ENCODE measurements at places on chromosomes 5 and 9.

DNA sequence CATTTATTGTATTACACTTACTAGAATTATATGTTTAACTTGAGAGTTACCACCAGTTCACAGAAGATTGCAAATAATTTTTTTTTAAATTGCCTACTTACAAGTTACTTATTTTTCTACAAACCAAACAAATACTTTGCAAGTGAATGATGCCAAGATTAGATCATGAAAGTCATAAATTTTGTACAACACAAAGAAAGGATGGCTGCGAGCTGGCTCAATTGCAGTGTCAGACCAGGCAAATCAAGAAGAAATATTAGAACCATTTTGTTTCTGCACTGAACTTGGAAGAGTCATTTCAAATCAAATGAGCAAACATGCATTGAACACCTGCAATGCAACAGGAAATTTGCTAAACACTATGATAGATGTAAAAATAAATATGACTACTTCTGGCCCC, 97.3 kb downstream of the PLCXD3 start:
- DNase-seq, result no peak

GRCh38 chr5:31861601-31862000, 222.7 kb downstream of the PDZD2 start:
- DNase-seq, result no peak

DNA sequence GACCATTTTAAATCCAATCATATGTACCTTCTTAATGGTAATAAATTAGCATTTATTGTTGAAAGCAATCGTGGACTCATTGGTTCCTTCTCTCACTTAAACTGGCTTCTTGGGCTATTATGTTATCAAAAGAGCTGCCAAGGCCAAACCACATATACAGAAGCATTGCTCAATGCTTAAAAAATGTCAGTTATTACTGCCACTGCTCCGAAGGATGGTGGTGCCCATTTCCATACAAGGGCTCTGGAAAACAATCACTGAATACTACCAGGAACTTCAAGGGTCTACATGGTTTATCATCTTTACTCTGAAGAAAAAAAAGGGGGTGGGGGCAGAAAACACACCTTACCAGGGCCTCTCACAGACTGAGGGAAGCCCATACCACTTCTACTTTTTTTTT, 104.3 kb downstream of the GNAQ start:
- no peak for DNase-seq

- no peak for DNase-seq
Observed at GRCh38 chr9:33125461-33125860, 41.7 kb downstream of the B4GALT1 start.

GRCh38 chr9:113475992-113476391, 12.5 kb downstream of the RGS3 start:
- DNase-seq, result no peak

DNA sequence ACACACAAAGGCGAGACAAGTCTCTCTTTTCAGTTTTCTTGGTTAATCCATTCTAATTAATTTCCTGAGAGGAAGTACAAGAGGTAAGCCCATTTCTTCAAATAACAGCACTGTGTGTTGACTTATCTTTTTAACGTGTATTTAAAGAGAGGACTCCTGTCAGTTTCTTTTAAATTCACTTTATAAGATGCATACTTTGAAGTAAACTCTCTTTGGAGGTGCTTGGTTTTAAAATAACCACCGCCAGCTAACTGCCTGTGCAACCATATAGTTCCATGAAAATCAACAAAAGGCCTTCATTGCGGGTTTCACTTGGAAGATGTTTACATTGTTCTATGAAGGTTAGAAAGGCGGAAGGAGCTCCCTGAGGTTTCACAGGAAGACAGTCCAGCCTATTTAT, 13.1 kb upstream of the SERINC5 start:
- no peak for DNase-seq

DNA sequence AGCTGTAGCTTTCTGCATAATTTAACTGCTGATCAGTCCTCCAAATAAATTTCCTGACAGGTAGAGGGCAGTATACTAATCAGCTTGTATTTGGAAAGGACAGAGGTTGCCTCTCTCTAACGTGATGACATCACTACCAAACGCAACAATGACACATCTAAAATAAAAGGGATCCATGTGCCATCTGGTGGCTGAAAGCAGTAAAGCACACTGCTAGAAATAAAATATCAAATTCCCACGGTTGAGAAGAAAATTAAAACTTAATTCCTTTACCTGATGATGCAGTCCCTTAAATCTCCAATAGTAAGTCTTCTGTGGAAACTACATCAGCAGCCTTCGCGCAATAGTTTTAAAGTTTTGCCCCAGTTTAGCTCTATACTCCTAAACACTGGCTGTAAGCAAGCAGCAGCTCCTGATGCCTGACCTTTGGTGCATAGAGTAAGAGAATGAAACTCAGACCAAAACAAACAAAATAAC, 54.5 kb downstream of the DIAPH1 start:
- DNase-seq, result peak; percentile 57

- DNase-seq, result no peak
Observed at GRCh38 chr5:75048457-75048953, 3.9 kb downstream of the GCNT4 start.

DNA sequence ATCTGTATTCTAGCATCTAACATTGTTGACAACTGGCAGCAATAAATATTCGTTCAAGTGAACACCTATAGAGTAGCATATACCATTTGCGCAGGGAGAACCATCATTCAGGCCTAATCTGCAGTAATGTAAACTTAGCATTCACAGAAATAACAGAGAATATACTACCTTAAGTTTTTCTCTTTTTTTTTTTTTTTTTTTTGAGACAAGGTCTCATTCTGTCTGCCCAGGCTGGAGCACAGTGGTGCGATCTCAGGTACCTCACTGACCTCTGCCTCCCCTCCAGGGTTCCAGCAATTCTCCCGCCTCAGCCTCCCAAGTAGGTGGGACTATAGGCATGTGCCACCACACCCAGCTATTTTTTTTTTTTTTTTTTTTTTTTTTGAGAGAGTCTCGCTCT, 12.1 kb downstream of the UBAP2 start:
- no peak for DNase-seq

GRCh38 chr9:38445154-38446043, 21.1 kb upstream of the IGFBPL1 start:
- no peak for DNase-seq

- no peak for DNase-seq
Observed at GRCh38 chr5:43174586-43174985, 17.4 kb upstream of the NIM1K start.

GRCh38 chr9:19342947-19343346, 37.1 kb downstream of the RPS6 start:
- no peak for DNase-seq

DNA sequence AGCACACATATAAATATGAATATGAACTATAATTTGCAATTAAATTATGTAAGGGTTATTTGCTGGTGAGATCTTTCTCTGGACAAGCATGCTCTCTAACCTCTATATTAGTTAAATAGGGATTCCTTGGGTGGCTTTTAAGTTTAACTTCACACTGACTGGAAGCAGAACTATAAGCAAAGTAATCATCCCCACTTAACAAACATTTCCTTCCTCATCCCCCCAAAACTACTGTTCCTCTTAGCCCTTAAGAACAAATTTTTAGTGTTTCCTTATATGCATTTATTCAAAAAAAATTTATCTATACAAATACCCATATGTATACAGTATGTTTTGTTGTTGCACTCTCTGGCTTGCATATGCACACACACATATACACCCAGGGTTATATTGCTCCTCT, 512.1 kb upstream of the MEF2C start:
- no peak for DNase-seq

GRCh38 chr5:7869474-7870136, 657 bp downstream of the MTRR start:
- peak; percentile 50 for DNase-seq

- no peak for DNase-seq
Observed at GRCh38 chr9:114761523-114761922, 44.3 kb downstream of the TNFSF15 start.

GRCh38 chr9:90991953-90992352, 190.3 kb downstream of the SYK start:
- DNase-seq, result no peak

DNA sequence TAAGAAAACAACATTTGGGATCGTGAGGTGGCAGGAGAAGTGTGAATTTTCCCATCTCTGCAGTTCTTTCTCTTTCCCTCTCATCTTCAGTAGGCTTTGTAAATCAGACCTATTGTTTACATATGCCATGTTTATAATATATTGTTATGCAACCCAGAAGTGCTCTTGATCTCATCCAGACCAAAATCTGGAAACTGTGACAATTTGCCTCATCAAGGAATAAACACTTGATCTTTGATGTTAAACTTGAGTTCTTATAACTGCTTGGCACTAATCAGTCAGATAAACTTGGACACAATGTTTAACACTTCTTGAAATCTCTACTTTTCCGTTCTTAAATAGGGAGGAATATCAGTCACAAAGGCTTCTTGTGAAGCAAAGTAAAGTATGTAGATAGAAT, 384.7 kb downstream of the DMRT2 start:
- no peak for DNase-seq

- no peak for DNase-seq
Observed at GRCh38 chr5:80238097-80238496, 17.8 kb downstream of the SERINC5 start.

GRCh38 chr5:151895660-151896030, 29.0 kb downstream of the GLRA1 start:
- no peak for DNase-seq

- DNase-seq, result no peak
Observed at GRCh38 chr5:57841676-57842363, 359.2 kb upstream of the ACTBL2 start.

- DNase-seq, result peak; percentile 60
Observed at GRCh38 chr9:447230-448025, 232.8 kb downstream of the DOCK8 start.

DNA sequence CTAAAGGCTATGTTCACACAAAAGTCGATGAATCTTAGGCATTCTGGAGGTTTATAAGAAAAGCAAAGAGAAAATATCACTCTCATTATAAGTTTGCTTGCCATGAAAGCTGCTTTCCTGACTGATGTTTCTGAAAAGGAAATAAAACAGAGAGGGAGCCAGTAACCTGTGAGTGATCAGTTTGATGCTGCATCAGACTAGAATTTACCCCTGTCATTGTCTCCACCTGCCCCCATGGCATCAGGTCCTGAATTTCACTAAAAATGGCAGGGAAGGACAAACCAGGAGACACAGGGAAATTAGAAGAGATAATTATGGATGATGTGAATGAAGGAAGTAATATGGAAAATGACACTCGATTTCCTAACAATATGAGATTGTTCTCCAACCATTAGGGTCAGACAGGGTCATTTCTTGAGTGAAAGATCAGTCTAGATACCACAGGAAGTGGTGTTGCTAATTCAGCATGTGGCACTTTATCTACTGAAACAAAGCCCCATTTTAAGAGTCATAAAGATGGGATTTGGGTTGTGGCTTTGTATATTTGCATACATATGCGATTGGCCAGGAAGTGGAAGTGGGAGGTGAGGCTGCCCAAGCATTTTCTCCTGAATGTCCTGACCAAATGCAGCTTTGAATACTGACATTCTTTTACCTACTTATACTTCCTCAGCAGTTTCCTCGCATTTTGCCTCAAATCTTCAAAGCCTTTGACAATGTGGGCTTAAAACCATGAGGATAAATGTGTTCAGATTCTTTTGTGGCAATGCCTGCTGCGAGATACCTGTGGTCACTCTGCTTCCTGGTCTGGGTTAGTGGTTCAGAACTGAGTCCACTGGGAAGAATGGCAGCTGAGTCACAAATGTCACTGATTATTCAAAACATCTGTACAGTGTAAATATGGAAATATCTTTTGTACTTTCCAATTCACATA, 29.7 kb downstream of the MEGF10 start:
- no peak for DNase-seq

DNA sequence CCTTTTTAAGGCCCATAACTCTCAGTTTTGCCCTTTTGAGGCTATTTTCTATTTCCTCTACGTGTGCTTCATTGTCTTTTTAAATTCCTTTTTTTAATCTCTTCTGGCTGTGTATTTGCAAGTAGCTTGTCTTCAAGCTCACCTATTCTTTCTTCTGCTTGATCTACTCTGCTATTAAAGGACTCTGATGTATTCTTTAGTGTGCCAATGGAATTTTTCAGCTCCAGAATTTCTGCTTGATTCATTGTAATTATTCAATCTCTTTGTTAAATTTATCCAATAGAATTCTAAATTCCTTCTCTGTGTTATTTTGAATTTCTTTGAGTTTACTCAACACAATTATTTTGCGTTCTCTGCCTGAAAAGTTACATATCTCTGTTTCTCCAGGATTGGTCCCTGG, 178.7 kb downstream of the FAM170A start:
- DNase-seq, result no peak

- DNase-seq, result no peak
Observed at GRCh38 chr5:167057665-167058064, 1233.8 kb upstream of the WWC1 start.

DNA sequence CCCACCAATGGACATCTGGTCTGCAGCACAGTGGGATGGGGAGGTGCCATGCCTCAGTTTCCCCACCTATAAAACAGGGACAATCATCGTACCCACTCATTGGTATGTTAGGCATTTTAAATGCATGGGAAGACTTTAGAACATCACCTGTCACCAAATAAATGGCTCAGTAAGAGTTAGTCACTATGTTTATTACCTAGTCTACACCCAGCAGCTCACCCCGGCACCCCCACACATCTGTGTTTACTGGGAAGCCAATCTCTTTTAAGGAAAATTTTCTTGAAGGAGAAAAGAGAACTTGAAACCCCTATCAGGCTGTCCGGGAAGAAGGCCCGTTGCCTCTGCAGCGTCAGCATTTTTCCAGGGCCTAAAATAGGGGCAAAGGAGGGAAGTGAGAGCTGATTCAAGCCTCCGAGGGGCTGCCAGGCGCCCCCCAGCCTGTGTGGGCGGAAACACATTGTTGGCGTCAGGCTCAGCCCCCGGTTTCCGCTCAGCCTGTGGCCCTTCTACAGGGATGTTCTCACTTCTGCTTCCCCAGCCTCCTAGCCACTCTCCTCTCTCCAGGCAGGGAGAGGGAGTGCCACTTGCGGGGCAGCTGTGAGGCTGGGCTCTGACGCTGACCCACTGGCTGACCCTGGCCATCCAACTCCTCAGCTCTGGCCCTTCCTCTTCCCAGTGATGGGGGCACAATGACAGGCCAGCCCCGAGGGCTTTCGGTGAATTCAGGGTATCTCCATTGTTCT, 4.6 kb downstream of the CSF1R start:
- no peak for DNase-seq

- peak; percentile 14 for DNase-seq
Observed at GRCh38 chr9:117783828-117784227, 79.6 kb downstream of the TLR4 start.

DNA sequence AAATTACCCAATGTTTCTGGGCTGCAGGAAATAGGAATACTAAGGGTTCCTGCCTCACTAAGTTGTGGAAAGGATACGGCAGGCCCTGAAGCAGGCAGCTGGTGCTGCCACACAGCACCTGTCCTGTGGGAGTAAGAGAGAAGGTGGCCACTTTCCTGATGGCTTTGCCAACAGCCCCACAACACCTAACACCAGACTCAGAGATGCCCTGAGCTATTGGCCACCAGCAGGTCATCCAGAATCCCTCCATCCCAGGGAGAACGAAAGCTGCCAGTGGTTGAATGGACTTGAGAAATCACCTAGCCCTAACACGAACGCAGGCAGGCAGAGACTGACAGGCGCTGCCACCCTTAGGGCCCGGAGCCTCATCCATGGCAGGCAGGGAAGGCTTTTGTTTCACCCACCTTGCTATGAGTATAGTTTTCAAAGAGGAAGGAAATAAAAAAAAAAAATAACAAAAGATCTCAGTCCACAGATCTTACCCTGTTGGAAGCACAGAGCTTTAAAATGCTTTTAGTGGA, 82.2 kb downstream of the DCP2 start:
- no peak for DNase-seq

All from activated naive CD4-positive, alpha-beta T cell treated with anti-CD3 and anti-CD28 coated beads, Interleukin-2, amount 50 U/mL, for 16 hours (primary cell).